ENCODE measurements at places on chromosomes 1 and 21.

- DNase-seq, result no peak
These were observed 138.7 kb downstream of the GALNT2 start for GRCh38 chr1:230205719-230206198.

DNA sequence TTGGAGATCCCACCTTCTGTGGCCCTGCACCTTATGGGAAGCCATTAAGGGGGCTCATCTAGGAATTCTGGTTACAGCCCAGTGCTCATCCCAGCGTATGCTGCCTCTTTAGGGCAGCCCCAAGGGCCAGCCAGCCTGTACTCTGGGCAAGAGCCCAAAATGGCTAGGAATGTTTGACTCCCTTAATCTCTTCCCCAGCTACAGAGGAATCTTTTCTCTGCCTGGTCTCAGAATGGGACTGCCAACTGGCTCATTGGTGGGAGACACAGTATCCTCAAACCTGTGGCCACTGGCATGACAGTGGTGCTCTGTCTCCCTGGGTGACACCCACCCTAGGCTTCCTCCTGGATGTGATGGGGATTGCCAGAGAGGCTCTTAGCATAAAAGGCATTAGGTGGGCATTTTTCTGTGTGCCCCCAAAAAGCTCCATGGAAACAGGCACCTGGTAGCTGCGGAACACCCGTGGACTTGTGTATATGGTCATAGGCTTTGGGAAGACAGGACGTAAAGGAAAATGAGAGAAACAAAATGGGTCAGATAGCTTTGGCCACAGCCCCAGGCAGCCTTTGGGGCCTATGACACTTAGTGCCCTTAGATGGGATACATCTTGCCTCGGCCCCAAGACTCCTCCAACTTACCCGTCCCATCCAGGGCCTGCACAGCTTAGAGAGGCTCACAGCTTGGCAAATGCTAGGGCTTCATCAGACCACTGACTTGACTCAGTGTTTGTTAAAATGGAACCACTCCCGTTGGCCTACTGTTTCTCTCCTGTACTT lies 6.9 kb downstream of the TMEM81 start:
- no peak for DNase-seq

GRCh38 chr1:50181027-50181663 lies 72.4 kb downstream of the ELAVL4 start:
- DNase-seq, result no peak

GRCh38 chr21:44648557-44649311 lies 2.5 kb downstream of the KRTAP10-11 start:
- DNase-seq, result no peak

- DNase-seq, result no peak
These were observed 42.7 kb upstream of the GJB5 start for GRCh38 chr1:34712007-34712688.

GRCh38 chr1:226325178-226325577 lies 16.2 kb upstream of the LIN9 start:
- DNase-seq, result no peak

- no peak for DNase-seq
These were observed 51.8 kb upstream of the CXADR start for GRCh38 chr21:17461014-17461413.

- no peak for DNase-seq
These were observed 29.9 kb upstream of the PUM1 start for GRCh38 chr1:31095298-31095981.

DNA sequence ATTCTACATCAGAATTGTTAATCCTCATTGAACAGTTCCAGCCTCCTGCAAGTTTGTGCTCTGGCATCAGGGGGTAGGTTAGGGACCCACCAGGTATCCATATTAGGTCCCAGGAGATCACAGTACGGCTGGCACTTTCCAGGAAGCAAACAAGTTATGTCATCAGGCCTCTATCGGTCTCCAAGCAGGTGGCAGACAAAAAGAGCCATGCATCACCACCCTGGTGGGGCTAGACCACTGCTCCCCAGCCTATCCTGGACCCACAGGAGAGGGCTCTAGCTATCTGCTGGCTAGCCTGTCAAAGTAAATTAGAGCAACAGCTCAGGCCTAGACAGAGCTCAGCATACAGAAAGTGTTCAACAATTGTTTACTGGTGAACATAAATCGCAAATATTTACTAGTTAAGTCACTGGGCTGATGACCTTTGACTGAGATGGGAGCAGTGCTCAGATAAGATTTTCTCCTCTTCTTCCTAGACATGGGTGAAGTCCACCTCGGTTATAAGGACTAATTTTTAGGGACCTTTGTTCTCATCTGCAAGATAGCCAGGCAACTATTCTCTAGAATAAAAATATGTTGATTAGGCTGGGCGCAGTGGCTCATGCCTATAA lies 6.4 kb downstream of the NUAK2 start:
- DNase-seq, result no peak

GRCh38 chr1:33872683-33873082 lies 8.8 kb downstream of the HMGB4 start:
- no peak for DNase-seq

GRCh38 chr1:150550222-150551050 lies 1.2 kb downstream of the ADAMTSL4 start:
- DNase-seq, result no peak

GRCh38 chr1:213481395-213481794 lies 430.4 kb downstream of the RPS6KC1 start:
- no peak for DNase-seq

- DNase-seq, result no peak
These were observed 26.2 kb downstream of the TCP10L start for GRCh38 chr21:32559006-32559610.
